ENCODE measurements at places on chromosomes 13 and 19.

- DNase-seq, result no peak
Observed at GRCh38 chr19:22600690-22601648, 33.2 kb upstream of the ZNF492 start.

GRCh38 chr19:55224038-55224665 lies 4.4 kb downstream of the TMEM86B start:
- DNase-seq, result no peak

DNA sequence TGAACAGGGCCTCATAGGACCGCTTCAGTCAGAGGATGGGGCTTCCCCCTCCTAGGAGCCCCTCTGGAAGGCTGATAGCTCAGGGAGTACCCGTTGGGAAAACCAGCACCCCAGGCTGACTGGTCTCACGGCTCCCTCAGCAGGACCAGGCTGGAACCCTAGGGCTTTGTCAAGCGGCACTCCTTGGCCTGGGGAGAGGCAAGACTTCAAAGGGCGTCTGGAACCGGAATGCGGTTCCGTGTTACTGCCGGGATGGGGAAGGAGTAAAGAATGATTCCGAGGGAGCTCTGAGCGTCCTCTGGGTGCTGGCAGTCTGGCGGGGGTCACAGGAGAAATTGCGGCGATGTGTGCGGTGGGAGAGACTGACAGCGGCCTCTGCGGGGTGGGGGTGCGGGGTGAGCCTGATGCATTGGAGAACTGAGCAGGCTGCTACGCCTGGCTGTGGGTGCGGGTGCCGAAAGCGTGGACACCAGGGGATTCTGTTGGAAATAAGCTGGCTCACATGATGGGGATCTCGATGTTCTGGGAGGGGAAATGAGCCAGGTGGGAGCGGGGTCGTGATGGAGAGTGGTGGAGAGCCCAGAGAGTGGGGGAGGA lies 1.9 kb downstream of the COX6B2 start:
- DNase-seq, result no peak

DNA sequence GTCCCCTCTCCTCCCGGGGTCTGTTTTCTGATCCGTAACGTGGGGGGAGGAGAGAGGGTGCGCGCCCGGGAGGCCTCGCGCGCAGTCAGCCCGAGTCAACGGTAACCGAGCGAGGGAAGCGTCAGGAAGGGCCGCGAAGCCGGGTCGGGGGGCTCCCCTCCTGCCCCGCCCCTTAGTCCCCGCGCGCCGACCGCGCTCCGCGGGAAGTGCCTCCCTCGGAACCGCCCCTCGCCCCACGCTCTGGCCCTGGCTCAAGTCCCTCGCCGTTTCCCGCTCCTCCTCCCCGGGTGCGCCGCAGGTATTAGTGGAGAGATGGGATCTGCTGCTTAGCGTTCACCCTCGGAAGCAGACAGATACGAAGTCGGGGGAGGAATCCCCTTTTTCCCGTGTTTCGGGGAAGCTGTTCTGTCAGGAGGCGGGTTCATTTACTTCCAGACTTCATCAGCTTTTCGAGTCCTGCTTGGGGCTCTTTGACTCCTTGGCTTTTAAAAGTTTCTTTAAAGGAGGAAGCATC lies 770 bp downstream of the HNRNPM start:
- peak; percentile 14 for DNase-seq
